ENCODE measurements at places on chromosomes 11 and 22.

GRCh38 chr11:103636232-103636631 lies 400.2 kb upstream of the DDI1 start:
- no peak for DNase-seq

GRCh38 chr11:112368381-112368780 lies 107.7 kb upstream of the PLET1 start:
- no peak for DNase-seq

GRCh38 chr11:76008474-76008873 lies 193.5 kb downstream of the UVRAG start:
- no peak for DNase-seq

DNA sequence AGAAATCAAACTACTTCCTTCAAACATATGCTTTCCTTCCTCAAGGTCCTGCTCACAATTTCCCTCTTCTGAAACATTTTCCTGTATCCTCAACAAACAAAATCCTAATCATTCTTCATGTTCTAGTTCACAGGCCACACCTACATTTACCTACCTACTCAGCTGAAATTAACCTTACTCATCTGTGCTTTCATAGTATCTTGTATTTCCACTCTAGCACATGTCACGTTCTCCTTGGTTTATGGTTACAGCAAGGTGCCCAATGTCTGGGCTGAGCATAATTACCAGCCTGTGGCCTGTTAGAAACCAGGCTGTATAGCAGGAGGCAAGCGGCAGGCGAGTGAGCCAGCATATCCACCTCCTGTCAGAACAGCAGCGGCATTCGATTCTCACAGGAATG lies 13.2 kb downstream of the DCUN1D5 start:
- no peak for DNase-seq

DNA sequence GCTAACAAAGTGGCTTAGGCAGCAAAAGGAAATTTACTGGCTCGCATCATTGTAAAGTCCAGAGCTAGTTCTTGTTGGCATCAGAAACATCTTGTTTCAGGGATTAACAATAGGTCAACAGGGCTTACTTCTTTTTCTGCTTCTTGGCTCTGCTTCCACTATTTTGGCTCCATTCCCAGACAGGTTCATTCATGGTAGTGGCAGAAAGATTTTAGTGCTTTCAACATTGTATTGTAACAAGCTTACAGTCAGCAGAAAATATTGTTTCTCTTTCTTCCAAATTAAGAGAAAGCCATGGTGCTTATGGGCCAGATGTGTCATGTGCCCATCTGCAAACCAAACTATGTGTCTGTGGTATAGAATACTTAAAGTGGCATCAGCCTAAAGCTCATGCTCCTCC lies 315.6 kb downstream of the RAB38 start:
- no peak for DNase-seq

- DNase-seq = peak; percentile 51
Observed at GRCh38 chr11:102451681-102452460, 694 bp downstream of the TMEM123 start.

DNA sequence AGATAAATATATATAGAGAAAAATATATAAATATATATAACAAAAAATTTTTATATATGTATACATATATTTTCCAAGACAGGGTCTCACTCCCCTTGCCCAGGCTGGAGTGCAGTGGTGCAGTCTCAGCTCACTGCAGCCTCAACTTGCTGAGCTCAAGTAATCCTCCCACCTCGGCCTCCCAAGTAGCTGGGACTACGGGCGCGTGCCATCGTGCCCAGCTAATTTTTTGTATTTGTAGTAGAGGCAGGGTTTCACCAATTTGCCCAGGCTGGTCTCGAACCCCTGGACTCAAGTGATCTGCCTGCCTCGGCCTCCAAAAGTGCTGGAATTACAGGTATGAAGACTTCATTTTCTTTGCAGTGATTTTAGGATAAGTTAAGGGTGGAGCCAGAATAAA lies 38.9 kb upstream of the SEPTIN5 start:
- DNase-seq = no peak

GRCh38 chr22:32546496-32546895 lies 71.9 kb downstream of the FBXO7 start:
- DNase-seq = no peak

DNA sequence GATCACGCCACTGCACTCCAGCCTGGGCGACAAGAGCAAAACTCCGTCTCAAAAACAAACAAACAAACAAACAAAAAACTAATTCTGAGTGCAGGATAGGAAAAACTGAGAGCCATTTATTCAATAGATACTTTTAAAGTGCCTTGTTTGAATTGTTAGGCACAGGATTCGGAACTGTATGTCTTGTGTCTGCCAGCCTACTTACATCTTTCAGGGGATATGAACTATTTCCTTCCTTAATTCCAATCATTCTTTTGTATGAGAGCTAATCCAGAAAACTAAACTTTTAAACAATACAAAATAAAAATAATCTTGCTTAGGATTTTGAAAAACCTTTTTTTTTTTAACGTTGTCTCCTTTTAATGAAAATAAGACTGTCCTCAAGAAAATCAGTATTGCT lies 12.6 kb downstream of the UVRAG start:
- no peak for DNase-seq

GRCh38 chr22:42704896-42705295 lies 15.8 kb downstream of the A4GALT start:
- DNase-seq = no peak

DNA sequence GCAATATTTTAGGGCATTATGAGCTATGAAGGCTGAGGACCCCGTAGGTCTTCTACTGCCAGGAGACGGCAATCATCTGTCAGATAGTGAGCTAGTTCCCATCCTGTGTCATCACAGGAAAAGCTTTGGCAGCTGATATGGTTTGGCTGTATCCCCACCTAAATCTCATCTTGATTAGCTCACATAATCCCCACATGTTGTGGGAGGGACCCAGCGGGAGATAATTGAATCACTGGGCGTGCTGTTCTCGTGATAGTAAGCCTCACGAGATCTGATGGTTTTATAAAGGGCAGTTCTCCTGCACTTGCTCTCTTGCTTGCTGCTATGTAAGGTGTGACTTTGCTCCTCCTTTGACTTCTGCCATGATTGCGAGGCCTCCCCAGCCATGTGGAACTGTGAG lies 18.1 kb downstream of the CSRP3 start:
- no peak for DNase-seq

DNA sequence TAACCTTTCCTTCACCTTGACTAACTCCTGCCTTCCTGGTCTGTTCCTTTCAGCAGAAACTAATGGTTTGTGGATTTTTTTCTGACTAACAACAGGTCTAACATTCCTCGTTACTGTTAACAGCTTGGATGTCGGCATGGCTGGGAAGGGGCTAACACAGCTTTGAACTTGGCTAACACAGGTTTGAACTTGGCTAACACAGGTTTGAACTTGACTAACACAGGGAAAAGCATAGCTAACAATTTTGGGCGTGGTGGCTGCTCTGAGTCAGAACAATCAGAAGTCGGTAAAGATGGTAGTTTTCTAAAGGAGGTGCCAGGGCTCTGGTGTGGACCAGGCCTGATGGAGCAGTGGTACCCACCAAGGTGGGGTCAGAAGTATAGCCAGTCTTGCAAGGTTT lies 16.1 kb downstream of the MIAT start:
- no peak for DNase-seq

- DNase-seq = no peak
Observed at GRCh38 chr11:35056391-35057093, 82.4 kb upstream of the CD44 start.

DNA sequence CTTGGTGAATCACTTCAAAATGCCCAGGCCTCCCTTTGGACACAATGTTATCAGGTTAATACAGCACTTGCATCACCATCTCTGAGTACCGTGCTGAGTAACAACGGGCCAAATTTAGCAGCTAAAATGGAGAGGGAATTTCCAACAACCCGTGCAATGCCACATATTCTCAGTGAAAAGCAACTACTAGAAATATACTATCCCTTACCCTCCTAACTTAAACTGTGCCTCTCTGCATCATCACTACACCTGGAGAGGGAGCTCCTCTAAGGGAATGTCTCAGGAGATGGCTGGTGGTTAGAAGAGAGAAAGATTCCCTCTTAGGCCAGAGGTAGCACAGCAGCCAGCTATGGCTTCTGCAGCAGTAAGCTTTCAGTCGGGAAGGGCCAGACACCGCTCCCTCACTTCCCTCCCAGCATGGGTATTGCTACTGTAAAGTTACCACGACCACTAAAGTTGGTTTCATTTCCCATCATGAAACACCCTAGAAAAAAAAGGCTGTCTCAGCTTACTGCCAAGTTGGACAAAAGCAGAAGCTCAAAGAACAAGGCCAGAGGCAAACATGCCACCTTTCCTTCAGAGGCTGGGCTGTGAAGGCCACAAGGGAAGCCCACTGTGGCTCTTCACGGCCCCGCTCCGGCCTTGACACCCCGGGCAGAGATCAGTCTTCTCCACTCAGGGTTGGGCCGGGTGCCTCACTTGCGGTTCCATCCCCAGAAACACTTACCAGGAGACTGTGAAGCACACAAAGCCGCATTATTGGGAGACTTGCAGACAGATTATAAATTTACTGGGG lies 3.9 kb downstream of the MAML2 start:
- peak; percentile 13 for DNase-seq

GRCh38 chr22:50190941-50191741 lies 5.4 kb downstream of the TRABD start:
- DNase-seq = peak; percentile 53

- DNase-seq = no peak
Observed at GRCh38 chr11:71158936-71159335, 93.4 kb downstream of the SHANK2 start.

DNA sequence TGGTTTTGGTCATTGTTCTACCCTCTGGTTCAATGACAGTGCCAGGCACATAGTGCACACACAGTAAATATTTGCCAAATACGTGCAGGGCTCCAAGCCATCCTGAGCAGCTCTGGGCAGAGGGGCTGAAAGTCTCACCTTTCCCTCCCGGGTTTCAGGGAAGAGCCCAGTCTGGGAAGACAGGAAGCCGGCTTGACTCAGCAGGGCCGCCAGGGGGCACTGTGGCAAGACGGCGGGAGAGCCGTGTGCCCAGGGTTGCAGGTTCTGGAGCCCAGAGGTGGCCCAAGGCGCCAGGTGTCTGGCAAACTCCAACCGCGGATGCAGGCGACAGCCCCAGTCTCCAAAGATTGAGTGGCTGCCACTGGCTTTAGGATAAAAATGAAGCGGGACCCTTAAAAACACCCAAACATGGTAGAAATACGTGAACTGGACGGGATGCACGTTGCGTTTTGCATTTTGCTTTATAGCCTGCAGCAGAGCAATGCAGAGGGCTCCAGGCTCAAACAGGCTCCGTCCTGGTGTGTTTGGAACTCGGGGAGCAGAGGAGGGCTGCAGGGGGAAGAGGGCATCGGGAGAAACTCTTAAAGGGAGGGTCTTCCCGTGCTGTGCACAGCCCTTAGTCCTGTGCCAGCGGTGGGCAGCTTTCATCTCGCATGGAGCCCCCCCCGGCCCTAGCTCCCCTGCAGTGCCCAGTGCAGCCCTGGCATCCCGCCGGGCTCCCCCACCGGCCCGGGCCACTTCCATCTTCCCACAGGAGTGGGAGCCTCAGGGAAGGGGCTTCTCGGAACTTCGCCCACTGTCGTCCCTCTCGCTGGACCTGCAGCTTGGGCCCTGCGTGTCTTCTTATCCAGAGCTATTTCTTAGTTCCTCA lies 10.7 kb downstream of the KRTAP5-5 start:
- no peak for DNase-seq

DNA sequence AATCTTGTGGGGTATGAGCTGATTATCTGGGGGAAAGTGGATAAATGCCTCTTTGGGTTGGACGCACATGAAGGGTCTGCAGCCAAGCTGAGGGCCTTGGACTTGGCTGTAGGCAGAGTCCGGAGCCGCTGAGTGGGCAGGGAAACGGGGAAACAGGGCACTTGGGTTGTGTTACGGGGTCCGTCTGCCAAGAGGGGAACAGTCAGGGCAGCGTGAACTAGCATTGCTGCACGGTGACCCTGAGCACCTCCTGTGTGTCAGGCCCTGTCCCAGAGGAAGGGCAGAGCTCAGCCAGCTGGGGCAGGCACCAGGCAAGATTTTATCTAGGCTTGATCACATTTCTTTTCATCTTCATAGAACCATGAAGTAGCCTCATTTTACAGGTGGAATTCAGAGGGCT lies 11.9 kb downstream of the FAM83F start:
- DNase-seq = no peak

- no peak for DNase-seq
Observed at GRCh38 chr22:25663654-25664053, 78.3 kb upstream of the MYO18B start.

DNA sequence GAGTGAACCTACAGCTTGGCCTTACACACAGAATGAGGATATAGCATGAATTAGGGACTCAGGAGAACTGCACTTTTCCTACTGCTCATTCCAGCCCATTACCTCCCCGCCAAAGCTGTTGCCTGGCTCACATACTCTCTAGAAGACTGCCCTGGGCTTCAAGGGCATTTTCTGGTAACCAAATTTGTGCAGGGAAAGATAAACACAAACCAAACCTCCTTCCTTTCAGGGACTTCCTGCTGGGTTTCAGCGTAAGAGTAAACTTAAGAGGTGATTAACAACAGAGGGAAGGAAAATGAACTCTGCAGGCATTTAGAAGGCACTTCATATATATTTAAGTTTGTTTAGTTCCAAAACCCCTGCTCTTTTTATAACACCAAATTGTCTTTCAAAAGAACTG lies 194.9 kb downstream of the SWAP70 start:
- no peak for DNase-seq

GRCh38 chr11:105720096-105720495 lies 110.2 kb downstream of the GRIA4 start:
- DNase-seq = no peak

- DNase-seq = no peak
Observed at GRCh38 chr11:65362966-65363365, 8.4 kb downstream of the TIGD3 start.

- no peak for DNase-seq
Observed at GRCh38 chr11:19849107-19849789, 136.6 kb downstream of the NAV2 start.
